HFF-Myc (cell line): ENCODE measurements at places on chromosomes 2 and 18.

DNA sequence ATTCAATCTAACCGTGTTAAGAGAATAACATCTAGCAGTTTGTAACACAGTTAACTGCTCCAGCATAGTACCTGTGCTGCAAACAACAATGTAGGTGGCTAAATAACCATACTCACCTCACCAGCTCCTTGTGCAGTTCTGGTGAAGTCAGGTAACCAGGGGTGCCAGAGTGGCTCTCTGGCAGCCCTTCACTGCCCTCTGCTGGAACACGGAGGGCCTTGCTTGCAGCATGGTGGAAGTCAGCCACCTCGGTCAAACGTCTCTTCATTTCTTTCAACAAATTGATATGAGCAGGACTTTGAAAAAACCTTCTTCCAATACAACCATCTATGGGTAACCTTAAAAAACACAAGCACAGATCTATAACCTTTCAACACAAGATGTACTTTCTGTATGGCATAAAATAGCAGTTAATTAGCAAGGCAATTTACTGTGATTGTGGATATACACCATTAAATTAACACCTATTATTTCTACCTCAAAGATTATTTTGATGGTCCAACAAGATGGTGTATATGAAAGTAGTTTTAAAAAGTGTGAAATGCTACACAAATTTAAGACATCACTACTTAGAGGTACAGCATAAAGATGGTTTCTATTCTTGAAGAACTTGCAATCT, 56.6 kb downstream of the EPG5 start:
- peak; percentile 7 for DNase-seq

DNA sequence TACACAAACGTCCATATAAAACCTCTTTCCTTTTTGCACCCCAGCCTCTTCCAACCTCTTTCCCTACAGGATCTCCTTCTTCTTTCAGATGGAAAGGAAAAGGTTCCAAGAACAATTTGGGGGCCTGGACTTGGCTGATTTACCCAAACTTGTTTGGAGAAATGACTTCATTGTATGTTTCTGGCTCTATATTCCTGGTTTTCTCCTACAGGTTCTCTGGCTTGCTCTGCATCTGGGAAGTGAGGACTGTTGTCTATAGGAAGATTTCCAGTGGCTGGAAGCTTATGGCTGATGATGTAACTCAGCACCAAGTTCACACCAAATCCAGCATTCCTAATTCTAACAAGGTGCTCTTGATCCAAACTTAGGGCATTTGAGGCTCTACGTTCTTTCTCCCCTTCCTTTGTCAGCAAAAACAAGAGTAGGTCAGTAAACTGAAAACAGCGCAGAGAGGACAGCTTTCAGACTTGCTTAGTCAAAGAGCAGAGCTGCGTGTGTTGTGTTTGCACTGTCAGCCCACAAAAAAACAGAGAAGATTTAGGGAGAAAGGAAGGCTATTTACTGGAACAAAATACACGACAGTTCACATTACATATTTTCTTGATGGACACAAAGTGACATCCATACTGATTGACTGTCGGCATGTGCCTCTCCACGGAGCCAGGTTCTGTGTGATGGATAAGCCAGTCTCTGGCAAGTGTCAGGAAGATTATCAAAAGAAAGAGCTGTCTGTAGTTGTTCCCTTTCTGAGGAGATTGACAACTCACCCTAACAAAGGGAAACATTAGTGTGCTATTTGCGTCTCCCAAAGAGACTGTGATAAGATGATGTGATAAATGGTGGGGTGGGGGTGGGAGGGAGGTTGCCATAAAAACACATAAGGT, 39.7 kb downstream of the CDCA7 start:
- no peak for DNase-seq

DNA sequence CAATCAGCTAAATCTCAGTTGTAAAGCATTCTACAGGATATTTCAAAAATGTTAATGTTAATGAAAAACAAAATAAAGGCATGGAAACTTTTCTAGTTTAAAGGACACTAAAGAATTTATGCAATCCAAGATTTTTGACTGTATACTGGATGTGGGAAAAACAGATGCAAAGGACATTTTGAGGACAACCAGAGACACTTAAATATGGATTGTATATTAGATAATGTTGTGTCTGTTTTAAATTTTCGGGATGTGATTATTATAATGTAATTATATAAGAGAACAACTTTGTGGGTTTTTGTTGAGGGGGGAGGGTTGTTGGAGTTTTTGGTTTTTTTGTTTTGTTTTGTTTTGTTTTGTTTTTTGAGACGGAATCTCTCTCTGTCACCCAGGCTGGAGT, 30.9 kb downstream of the PSMA8 start:
- DNase-seq: no peak

- DNase-seq: no peak
Measured at GRCh38 chr2:90076311-90076710, 1384.8 kb downstream of the RPIA start.

- DNase-seq: no peak
Measured at GRCh38 chr18:37222354-37222998, 343.1 kb downstream of the CELF4 start.

DNA sequence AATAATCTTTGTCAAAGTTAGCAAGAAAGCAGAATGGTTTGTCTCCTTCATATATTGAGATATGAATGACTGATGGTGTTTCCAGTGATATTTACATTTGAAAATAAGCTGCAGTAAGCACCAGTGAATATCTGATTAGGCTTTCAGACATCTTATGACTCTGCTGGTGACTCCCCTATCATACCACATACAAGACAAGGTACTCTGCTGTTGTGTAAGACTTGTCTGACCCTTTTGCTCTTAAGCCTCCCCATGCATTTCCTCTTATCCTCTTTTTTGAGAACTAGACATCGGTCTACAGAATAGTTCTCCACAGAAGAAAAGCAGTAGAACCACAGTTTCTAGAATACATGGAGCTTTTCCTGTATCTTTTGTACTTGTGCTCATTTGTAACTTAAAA, 9.3 kb downstream of the POLI start:
- no peak for DNase-seq

DNA sequence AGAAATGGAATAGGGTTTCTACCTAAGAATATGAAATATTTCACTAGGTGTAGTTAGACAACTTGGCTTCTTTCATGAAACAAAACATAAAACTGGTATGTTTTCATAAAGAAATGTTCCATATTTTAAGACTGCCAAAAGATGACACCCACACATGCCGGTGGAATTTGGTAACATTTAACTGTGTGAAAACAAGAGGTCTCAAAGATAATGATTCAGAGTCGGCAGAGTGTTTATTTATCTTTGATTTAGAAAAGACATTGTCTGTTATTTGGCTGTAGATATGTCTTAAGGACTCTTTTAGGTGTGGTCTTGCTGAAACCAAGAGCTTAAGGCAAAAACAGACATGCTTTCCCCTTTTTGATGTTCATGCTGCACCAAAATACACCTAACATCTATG, 63.5 kb upstream of the FN1 start:
- no peak for DNase-seq

DNA sequence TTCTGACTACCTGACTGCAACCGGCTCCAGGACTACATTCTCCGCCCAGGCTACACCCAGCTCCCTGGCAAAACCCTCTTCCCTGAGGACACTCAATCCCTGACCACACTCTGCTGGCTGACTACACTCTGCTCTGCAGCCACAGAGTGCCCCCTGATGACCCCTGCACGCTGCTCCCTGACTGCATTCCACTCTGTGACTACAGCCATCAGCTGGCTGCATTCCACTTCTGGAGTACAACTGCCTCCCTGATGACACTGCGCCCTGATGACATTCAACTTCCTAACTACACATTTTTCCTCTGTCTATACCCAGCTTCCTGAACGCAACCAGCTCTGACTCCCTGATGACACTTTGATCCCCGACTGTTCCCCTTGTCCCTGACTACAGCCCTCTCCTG, 71.3 kb upstream of the NRXN1 start:
- no peak for DNase-seq

GRCh38 chr2:37191253-37191652, 2.8 kb upstream of the SULT6B1 start:
- DNase-seq: no peak

DNA sequence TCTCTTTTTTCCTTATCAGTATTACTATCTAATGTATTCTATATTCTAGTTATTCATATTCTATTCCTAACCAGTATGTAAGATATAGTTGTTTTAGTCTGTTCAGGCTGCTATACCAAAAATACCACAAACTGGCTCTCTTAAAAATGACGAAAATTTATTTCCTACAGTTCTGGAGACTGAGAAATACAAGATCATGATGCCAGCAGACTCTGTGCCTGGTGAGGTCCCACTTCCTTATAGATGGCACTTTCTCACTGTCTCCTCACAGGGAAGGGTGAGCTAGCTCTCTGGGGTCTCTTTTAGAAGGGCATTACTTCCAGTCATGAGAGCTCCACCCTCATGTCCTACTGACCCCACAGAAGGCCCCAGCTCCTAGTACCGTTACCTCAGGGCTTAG, 4.8 kb upstream of the ARHGAP15 start:
- no peak for DNase-seq

DNA sequence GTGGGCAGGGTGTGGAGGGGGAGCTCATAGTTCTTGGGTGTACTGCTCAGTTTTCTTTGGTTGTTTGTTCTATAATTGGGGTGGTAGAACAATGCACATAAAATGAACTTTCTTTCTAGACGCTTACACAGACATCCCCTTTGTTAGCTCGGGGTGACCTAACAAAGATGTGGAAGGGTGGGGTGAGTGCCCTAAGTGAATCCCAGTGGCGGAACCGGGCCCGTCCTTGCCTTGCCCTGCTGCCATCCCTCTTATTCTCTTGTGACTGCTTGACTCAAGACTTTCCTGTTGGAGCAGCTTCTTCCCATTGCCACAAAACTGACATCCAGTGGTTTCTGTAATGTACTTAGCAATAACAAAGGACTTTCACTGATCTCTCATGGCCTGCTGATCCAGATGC, 268.1 kb downstream of the PTGR3 start:
- DNase-seq: no peak

- no peak for DNase-seq
Measured at GRCh38 chr2:237714690-237715458, 83.7 kb upstream of the RBM44 start.

DNA sequence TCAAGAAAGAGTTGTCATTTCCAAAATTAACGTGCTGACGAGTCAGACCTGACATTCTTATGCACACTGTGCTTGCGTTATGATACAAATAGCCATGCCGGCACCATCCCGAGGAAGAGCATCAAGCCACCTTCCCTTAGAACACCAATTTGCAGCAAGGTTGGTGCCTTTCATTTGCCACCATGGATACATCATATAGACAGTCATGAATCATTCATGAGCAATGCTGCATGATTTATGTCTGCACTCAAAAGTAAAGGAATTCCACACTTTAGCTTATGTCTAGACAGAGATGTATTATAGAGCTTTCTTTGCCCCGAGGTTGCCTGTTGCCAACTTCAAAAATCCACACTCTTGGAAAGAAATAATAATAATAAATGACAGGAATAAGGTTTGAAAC, 166.9 kb downstream of the VWC2L start:
- no peak for DNase-seq

- no peak for DNase-seq
Measured at GRCh38 chr2:42987112-42987922, 194.9 kb upstream of the HAAO start.

GRCh38 chr2:51472783-51473182, 440.9 kb upstream of the NRXN1 start:
- no peak for DNase-seq

DNA sequence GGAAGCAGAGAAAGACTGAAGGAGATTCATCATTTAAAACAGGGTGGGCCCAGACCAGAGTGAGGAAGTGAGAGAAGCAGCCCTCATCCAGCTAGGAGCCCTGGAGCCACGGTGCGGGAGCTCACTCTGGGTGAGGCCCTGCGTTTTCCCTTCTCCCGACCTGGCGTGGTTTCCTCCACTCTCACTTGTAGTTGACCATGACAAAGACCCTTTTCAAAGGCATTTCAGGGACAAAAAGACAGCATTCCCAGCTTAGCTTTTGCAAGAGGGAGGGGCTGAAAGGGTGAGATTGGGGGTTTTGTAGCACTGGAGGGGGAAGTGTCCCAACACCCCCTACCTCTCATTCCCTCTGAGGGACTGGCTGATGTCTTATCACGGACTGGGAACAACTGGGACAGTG, 56.6 kb downstream of the TRPM8 start:
- no peak for DNase-seq

DNA sequence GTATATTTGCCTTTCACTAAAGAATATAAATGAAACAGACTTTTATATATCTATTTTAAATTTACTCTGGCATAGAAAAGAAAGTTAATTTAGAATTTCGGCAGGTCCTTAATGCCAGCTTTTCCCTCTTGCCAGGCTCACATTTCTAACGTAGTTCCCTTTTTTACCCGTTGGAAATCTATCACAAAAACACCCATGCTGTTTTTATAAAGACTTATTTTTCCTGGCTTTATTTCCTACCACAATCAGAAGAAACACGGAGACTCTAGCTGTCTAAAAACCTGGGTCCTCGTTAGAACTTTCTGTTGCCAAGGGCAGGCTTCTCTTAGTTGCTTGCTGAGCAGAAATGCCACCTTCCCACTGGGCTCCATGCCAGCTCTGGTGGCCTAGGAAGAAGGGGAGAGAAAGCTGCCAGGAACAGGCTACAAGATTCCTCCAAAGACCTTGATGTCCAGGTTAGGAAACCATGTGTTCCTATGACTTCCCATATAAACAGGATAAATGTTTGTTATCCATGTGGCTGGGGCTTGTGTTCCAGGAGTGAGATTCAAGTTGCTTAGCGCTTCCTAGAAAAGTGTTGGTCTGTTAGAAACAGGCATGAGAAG, 17.8 kb upstream of the TMEM18 start:
- DNase-seq: no peak

DNA sequence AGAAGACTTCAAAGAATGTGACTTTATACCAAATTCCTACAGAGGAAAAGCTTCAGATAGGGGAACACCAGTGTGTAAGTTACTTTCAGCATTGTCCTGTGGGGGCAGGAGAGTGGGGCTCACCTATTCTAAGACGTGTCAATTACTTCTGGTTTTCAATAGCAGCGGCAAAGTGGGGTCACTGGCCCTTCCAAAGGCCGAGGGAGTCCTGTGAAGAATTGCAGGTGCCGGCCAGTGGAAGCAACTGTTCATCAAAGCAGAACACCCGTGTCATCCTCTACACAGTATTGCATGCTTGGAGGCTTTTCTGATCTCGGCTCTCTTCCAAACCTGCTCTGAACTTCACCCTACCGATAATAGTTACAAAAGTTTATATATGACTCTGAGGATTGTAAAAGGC, 1176.5 kb upstream of the TMEFF2 start:
- no peak for DNase-seq

DNA sequence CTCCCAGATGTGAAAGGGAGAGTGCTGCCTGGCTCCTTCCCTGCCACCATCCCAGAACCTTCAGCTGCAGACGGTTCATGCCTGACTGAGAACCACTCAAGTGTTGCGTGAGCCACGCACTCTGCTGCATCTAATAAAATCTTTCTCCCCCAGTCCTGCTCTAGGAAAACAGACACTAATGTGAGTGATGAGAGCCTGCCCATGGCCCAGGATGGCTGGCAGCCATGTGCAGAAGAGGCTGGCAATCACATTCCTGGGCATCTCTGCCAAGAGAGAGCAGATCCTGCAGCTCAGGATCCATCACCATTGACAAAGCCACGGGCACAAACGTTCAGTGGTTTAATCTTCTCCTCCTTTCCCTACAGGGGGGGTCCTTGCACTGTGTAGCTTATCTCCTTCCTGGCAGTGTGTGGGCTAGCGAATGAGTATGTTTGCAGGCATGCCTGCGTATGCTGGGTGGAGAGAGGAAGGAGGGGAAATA, 477.5 kb downstream of the SLC4A3 start:
- no peak for DNase-seq

GRCh38 chr2:216206821-216207220, 97.7 kb downstream of the XRCC5 start:
- DNase-seq: no peak
